ENCODE measurements at places on chromosomes 4 and X.
A peak's percentile ranks its signal among the peaks of the same experiment; 100 is the strongest.

DNA sequence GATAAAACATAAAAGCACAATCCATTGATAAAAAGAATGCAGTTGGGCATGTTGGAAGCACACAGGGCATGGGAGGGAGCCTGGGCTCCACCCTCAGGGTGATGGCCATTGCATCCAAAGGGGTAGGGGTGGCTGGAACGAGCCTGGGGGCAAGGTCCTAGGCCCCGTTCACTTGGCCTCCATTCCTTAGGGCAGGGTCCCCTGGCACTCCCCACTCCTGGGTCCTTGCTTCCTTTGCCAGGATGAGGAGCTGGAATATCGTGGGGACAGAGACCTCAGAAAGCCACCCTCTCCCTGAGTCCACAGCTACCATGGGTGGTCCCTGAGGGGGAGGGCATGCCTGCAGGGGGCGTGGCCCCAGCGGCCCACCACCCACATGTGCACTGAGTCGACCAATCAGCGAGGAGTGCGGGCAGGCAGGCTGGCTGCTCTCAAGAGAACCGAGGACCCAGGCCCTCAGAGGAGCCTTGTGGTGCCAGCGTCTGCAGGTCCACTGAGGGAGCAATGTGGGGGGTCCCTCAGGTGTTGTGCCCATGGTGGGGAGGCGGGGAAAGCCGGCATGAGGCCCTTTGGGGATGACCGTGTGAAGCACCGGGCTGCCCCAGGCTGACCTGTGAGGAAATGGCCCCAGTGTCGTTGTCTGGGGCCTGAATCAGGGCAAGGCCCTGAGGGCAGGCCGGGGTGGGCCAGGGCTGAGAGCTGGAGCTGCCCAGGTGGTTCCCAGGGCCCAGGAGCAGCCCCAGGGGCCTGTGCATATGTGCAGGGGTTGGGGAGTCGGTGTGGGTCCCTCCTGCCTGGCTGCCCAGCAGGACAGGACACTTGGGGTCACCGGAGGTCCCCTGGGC, 78.6 kb upstream of the AMELX start:
- H3K36me3 ChIP-seq: no peaks in the 10 kb centered on the region
- no peaks in the 10 kb centered on the region for H3K4me1 ChIP-seq
- no peak overlapping the region for H3K4me3 ChIP-seq
- H3K27ac ChIP-seq: no peak overlapping the region
- no peak for DNase-seq

- no peaks in the 10 kb centered on the region for H3K27me3 ChIP-seq
- H3K4me1 ChIP-seq: no peaks in the 10 kb centered on the region
- H3K4me3 ChIP-seq: no peak overlapping the region
- H3K27ac ChIP-seq: no peak overlapping the region
- no peaks in the 10 kb centered on the region for H3K36me3 ChIP-seq
Measured at GRCh38 chrX:119075270-119076025, 2.7 kb downstream of the CT47C1 start.

DNA sequence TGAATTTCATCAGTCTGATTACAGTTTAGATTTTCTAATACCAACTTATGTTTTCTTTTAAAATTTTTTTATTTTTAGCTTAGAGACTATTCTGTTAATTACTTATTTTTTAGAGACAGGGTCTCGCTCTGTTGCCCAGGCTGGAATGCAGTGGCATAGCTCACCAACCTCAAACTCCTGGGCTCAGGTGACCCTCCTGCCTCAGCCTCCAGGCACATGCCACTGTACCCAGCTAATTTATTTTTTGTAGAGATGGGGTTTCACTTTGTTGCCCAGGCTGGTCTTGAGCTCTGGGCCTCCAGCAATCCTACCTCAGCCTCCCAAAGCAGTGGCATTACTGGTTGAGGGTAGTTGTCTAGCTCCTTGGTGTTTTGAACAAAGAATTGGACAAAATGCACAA, 102.0 kb downstream of the KLHL8 start:
- no peak for DNase-seq
- H3K36me3 ChIP-seq: peaks cover 46% of the 10 kb centered on the region
- no peaks in the 10 kb centered on the region for H3K27me3 ChIP-seq

- H3K36me3 ChIP-seq: no peaks in the 10 kb centered on the region
- H3K4me3 ChIP-seq: no peak overlapping the region
- peaks cover 38% of the 10 kb centered on the region for H3K4me1 ChIP-seq
- H3K27me3 ChIP-seq: no peaks in the 10 kb centered on the region
- DNase-seq: peak; percentile 84
- H3K27ac ChIP-seq: peak overlapping the region; percentile 26
Measured at GRCh38 chr4:40956721-40957255, 207.0 kb downstream of the NSUN7 start.

- no peaks in the 10 kb centered on the region for H3K4me1 ChIP-seq
- no peak for DNase-seq
- no peak overlapping the region for H3K4me3 ChIP-seq
- no peaks in the 10 kb centered on the region for H3K36me3 ChIP-seq
- H3K27ac ChIP-seq: no peak overlapping the region
- no peaks in the 10 kb centered on the region for H3K27me3 ChIP-seq
Measured at GRCh38 chrX:10529344-10529743, 91.0 kb downstream of the MID1 start.

DNA sequence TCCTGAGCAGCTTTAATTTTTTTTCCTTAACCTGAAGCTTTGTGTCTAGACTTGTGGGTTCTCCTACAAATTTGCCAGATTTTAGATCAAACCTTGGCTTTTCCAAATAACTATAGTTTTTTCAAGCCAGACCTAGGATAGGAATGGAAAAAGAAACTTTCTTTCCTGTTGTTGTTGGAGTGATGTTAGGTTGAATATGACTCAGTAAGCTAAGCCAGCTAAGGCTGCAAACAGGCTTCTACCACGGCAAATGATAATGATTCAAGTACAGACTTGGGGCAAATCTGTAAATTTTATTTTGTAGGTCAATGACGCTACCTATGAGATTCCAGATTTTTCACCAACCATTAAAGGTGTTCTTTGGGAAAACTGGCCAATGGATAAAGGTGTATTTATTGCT, 45.6 kb downstream of the WDR19 start:
- no peak overlapping the region for H3K27ac ChIP-seq
- H3K4me3 ChIP-seq: no peak overlapping the region
- H3K4me1 ChIP-seq: no peaks in the 10 kb centered on the region
- no peaks in the 10 kb centered on the region for H3K27me3 ChIP-seq
- peaks cover 11% of the 10 kb centered on the region for H3K36me3 ChIP-seq

All from esophagus muscularis mucosa (tissue), 4 donors.